ENCODE measurements at places on chromosomes 3 and 15.
A peak's percentile ranks its signal among the peaks of the same experiment; 100 is the strongest.

- DNase-seq: peak; percentile 20
Observed at GRCh38 chr3:59818033-59818918, 768.5 kb upstream of the CFAP20DC start.

DNA sequence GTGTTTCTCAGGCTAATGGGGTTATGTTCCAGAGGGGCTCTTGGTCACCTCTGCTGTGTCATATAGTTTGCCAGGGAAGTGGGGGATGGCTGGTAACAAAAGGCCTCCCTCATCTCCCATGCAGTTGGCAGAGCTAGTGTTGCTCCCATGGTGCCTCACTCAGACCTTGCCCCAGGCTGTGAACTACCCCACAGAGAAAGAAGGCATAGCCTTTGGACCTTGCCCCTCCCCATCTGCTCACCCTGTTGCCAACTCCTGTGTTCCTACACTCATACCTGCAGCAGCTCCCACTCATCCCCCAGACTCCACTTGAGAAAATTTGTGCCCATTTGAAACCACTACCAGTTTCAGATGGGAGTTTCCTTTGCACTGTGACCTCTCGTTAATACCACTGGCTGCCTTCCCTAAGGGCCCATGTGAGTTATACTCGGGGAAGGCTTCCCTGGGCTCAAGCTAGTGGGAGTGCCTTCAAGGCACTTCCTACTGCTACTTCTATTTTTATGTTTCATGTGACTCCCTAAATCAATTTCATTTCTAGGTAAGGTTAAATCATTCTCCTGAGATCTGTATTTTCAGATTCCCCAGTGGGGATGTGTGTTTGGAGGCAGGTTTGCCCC lies 25.3 kb upstream of the COPB2 start:
- DNase-seq: peak; percentile 32

- peak; percentile 58 for DNase-seq
Observed at GRCh38 chr15:20341901-20342600, 199.5 kb downstream of the GOLGA6L6 start.

GRCh38 chr15:48596841-48597240 lies 48.7 kb downstream of the FBN1 start:
- DNase-seq: no peak

DNA sequence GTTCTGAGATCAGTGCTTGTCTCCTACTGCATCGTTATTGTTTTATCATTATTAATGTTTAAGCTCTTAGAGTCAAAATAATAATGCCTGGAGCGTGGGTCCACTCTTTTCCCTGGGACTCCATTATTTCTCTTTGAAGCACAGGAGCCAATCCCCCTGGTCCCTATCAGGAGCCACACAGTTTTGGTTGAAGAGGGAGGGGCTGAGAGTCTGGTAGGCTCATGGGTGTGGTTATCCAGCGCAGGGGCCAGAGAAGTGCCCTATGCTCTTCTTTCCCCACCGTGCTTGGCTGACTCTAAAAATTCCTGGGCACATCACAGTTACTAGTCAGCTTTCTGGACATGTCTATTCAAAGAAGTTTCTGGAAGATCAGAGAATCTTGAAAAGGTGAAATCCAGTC lies 121.5 kb downstream of the DNAJB8 start:
- DNase-seq: no peak

DNA sequence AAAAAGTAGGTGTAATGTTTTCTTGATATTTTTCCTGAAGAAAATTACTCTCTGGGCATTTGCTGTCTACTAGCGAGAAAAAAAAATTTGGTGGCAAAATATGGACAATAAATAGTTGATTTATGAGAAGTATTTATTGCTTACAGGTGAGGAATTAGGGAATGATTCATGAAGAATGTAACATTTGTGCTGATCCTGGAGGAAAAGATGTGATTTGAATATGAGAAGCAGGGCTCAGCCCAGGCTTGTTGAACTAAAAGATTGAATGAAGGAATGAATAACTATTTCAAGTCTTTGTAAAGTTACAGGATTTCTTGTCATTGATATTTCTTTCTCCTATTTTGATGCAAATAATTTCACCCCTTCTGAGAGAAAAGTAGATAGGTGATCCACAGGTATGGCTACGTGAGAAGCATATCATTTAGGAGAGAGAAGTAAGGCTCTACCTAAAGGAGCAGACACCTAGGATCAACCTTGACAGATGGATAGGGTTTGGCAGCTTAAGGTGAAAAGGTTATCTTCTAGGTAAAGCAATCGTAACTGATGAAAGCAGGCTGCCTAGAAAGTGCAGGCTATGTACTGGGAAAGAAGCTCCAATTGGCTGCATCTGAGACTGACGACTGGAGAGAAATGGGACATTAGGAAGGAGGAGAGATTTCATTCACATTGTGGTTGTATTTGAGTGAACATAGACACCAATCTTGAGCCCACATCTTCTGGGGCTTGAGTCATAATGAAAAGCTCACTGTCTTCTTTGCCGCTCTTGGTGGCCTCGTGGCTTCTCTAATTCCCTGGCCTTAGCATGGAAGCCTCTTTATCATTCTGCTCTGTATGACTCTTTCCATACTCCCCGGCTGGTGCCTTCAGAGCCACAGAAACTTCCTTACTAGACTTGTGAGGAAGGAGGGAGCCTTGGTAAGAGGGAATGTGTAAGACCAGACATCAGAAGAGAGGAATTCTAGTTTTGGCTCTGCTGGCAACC lies 106.5 kb downstream of the P3H2 start:
- DNase-seq: no peak

Measured in putamen (tissue), 1 donor.